ENCODE measurements at places on chromosomes 16 and 17.

DNA sequence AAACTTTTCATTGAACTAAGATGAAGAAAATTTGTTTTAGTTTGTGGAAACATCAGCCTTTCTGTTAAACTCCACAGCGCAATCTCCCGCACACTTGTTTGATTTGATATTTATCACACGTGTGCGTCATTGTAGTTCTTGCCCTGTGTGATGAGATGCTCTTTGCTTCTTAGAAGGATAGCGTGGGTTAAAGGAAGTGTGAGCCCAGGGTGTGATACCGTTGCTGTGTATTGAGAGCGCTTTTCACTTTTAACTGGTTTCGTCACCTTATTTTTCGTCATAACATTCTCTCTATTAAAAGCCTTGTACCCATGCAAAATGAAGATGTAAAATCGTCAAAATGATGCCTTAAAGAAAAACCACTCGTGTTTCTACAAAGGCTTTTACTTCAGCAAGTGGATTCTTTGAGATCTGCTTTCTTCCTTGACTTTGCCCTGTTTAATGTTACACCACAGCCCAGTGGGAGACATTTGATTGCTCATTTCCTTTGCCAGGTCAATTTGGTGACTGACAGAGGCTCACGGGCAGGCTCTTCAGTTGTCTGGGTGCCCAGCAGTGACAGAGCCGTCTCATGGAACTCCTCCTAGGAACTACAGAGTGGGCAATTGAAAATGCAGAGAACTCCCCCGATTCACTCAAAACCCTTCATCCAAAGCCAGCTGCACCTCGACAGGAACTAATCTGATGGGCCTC lies 61.1 kb downstream of the RPA1 start:
- no peak for DNase-seq

GRCh38 chr17:65990593-65990992 lies 201.3 kb downstream of the CEP112 start:
- no peak for DNase-seq

GRCh38 chr16:70407811-70408274 lies 31.1 kb downstream of the ST3GAL2 start:
- DNase-seq, result no peak

DNA sequence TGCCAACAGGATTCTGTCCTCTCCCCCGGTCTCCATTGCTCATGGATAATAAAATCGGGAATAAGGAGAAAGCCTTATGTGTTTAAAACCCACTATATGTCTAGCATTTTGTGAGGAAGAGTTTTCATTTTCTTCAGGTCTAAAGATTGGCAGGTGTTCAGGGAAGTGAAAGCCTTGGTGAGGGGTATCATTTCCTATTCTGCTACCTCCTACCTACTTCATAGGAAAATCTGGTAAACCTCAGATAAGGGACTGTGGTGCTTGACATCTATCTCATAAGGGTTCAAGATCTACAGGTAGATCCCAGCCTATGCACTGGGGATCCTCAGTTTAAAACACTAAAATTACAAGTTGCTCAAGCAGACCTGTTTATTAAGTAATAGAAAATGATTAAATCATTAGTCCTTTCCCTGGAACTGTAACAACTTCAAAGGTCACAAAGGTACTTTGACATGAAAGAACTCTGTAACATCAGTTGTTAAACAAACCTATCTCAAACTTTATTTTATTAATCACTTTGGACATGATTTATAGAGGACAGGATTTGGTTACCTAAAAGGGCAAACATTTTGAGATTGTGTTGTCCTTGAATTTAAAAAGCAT lies 6.5 kb downstream of the MOSMO start:
- no peak for DNase-seq

- no peak for DNase-seq
Measured at GRCh38 chr16:54335230-54335629, 48.6 kb upstream of the IRX3 start.

DNA sequence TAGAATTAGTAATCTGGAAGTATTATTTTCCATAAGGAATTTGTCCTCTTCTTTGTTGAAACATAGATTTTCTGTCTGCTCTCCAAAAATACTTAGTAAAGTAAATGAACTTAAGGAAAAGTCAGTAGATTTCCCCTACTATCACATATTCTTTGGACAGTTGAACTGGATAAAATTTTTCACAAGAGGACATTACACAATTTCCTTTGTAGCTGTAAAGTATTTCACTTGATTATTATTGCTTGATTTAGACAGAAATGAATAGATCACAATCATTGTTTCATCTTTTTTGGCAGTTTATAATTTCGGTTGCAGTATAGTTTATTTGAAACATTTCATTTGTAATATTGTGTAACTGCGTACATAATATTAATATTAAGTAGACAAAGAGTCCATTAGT lies 12.5 kb downstream of the CYB5B start:
- no peak for DNase-seq

DNA sequence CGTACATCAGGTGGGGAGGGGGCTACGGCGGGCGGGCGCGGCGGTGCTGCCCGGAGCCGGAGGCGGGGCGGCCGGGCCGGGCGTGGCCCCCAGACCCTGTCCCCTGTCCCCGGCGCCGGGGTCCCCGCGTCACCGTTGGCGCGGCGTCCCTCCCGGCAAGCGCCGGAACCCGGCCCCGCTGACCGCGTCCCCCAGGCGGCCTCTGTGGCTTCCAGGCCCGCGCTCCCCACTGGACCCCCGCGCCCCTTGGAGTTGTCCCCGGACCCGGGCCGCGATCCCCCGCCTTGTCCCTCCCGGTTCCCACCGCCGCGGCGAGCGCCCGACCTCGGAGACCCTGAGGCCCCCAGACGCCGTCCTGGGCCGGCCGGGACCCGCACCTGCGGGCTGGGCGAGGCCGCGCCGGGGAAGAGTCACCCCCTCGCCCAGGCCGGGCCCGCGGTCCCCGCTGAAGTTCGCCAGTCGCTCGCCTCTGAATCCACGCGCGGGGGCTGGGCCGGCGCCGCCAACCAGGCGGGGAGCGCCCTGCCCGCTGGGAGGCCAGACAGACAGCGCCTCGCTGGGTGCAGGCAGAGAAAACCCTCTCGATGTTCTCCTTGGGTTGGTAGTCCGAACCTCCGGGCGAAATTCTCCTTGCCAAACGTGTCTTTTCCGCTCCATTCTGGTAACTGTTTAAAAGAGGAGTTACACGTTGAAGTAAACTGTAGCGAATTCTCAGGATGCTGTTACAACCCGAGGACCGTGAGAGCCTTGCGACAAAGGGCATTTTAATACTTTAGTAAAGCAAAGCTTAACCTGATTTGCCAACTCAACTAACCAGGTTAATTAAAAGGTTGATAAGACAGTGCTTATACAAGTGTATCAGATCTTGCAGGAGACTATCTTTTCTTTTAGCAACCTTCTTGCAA lies 761 bp downstream of the GAN start:
- peak; percentile 17 for DNase-seq

- DNase-seq, result no peak
Measured at GRCh38 chr17:8447799-8448198, 12.1 kb downstream of the NDEL1 start.

- no peak for DNase-seq
Measured at GRCh38 chr16:77206533-77206932, 7.3 kb downstream of the SYCE1L start.

GRCh38 chr16:24670623-24671454 lies 58.6 kb upstream of the TNRC6A start:
- no peak for DNase-seq

- DNase-seq, result no peak
Measured at GRCh38 chr17:1095090-1095852, 84.5 kb downstream of the ABR start.

DNA sequence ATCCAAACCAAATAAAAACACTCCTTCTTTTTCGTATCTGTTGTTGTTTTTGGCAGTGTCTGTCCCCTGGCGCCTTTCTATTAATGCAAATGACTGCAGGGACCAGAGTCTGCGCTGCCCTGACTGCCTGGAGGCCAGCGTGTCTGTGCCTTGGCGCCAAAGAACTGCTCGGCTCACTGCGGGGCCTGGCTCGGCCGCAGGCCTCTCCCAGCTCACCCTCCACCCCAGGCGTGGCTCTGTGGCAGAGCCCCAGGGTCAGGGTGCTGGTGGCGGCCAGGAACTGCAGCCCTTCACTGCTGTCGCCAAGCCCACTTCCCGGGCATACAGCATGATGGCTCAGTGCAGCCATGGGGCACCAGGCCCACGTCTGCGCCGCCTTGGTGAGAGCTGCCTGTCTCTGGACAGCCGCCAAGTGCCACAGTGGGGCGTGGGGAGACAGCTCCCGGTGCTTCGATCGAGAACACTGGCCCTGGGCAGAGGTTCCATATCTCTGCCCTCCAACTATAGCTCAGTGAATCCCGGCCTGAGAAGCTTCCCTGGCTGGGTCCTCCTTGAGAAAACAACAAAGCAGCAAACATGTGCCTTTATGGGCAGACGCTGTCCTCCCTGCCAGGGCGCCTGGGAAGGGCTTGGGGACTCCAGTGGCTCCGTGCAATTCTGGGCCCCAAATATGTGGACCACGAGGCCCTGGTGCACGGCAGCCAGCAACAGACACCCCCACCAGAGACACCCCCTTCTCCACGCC lies 11.1 kb downstream of the CANT1 start:
- no peak for DNase-seq

DNA sequence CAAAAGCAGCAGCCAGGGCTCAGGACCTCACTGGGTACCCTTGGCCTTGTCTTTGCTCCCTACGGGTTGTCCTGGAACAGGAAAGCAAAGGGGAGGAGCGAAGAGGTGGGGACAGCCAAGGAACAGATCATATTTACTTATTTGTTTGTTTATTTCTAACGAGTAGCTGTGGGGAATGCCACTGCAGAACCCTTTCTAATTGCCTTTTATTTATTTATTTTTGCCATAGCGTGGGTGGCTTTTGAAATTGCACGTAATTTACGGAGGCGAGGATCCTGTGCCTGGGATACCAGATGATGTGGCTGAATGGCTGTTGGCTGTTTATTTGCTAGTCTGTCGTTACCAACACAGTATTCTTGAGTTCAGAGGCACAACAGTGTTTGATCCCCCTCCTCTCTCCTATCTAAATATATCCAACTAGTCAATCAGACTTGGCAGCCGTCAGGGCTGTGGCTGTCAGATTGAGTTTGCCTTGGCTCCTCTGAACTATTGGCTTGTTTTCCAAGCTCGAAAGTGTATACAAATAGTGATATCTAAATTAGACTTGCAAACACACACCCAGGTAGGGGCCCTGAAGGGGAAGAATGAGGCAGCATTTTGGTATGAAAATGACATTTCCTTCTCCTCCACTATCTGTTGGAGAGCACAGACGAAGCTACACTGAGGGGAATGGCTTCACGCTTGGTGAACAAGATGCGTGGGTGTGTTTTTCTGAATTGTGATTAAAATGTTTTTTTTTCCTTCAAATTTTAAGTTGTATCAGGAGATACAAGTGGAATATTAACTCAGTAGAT lies 110.4 kb downstream of the MSI2 start:
- no peak for DNase-seq

- no peak for DNase-seq
Measured at GRCh38 chr16:11719762-11720161, 22.9 kb downstream of the TXNDC11 start.

- DNase-seq, result no peak
Measured at GRCh38 chr17:38617074-38617860, 11.5 kb upstream of the SRCIN1 start.

DNA sequence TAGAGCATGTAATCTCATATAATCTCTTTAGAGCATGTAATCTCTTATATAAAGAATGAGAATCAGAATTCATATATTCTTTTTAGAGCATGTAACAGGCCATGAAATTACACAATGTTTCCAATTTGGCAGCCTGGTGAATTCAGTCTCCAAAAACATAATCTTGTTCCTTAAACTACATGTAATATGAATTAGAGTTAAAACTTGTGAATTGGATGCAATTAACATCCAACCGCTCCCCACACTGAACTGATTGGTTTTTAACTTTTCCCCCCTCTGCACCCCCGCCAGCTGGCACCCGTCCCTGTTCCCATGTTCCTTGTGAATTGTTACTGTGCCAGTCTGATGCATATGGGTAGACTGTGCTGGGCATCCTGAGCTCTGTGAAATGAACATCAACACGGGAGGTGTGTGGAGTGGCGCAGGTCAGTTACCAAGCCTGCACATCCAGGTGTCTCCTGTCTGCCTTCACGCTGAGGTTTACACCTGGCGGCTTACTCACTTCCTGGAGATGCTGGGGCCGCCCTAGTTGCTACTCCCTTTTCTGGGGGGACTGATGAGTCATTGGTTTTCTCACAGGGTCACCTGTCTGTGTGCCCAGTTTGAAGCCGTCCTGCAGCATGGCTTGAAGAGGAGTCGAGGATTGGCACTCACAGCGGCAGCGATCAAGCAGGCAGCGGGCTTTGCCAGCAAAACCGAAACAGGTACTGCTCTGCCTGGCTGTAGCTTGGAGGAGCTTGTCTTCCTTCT lies 50.4 kb downstream of the SNX29 start:
- DNase-seq, result no peak

- DNase-seq, result no peak
Measured at GRCh38 chr17:79993390-79994227, 42.1 kb downstream of the TBC1D16 start.

DNA sequence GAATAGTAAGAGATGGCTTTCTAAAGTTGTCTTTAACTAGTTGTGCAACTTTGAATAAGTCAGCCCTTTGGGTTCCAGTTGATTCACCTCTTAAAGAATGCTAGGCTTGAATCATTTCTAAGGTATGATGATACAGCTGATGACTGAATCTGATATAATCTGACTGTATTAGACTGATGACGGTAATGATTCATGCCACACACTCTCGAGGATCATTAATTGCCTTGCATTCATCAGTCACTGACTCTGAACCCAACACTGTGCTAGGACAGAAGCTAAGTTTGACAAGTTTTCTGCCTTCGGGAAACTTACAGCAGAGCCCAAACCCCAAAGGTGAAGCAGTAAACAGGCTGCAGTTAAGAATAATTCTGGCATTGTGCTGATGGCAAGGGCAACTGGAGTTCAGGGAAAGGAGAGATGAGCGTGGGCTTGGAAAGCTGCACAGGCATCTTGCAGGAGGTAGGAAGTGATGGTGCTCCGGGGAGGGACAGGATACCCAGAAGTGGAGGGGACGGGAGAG lies 25.8 kb downstream of the ASIC2 start:
- no peak for DNase-seq

GRCh38 chr16:89002851-89003830 lies 26.1 kb upstream of the CBFA2T3 start:
- DNase-seq, result no peak

DNA sequence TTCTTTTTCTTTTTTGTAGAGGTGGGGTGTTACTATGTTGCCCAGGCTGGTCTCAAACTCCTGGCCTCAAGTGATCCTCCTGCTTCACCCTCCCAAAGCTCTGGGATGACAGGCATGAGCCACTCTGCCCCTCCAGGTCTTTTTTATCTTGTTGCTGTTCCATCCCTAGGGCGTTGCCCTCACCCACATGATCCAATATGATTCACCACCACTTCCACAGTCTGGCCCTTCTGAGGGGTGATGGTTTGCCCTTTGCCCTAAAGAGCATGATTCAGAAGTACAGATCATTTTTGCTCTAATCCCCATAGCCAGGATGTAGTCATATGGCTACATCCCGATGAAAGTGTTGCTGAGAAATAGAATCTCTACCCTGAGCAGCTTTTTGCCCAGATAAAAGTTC lies 18.8 kb downstream of the STX4 start:
- no peak for DNase-seq

DNA sequence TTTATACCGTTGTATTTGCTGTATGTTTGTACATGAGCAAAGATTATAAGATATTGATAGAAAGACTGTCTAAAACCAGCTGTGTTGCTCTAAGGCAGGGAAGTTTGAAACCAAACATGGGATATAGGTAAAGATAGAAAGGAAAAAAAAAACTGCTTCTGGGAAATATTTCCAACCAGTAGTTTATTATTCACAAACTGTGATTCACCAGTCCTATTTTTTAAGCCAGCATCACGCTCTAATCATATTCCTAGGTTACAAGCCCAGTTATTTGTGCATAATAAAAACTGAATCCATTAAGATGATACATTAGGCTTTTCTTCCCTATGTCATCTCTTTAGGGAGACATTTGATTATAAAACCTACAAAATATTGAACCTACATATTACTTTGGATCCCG lies 4.0 kb downstream of the ERN1 start:
- no peak for DNase-seq

Data from activated CD4-positive, alpha-beta T cell treated with anti-CD3 and anti-CD28 coated beads for 1 hour (primary cell).